Uterus (tissue), 4 donors: ENCODE measurements at places on chromosomes 2 and 18. TPM values are rescaled to one million over a fixed set of nuclear protein-coding genes. Genes with fewer than 3 reads are reported as not detected.

DNA sequence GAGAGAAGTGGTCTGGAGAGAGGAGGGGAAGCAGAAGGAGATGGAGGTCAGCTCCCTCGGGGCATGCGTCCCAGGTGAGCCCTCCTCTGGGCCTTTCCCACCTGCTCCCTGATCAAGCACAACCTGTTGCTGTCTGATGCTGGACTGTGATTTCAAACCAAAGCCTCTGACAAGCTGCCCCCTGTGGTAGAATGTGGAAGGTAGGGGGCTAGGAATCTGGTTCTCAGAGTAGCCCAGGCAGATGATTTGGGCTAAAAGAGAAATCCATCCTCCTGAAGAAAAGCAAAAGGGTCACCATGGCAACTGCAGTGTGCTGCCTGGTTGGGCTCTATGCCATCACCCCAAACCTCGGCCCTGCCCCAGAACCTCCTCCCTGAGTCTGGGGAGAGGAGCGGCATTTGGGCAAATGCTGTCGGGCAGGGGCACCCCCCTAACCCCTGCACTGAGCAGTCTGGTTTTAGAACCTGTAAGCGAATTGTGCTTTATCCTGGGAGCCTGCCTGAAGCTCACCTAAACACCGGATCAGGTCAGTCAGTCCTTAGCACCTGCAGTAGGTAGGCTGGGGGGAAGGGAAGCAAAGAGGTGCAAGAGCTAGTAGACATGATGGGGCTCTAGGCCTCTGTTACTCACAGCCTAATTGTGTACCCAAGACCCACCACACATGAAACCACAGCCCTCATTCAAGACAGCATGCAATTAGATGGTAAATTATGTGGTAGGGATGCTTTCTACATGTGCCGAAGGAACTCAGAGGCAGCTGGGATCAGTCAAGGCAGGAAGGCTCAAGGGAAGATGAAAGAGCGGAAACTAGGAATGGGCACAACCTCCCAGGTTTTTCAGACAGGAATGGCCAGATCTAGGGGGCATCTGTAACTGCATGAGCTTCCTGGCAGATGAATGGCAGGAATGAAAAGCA is 83.5 kb downstream of the DNMT3A start:
- DNase-seq, result no peak

DNA sequence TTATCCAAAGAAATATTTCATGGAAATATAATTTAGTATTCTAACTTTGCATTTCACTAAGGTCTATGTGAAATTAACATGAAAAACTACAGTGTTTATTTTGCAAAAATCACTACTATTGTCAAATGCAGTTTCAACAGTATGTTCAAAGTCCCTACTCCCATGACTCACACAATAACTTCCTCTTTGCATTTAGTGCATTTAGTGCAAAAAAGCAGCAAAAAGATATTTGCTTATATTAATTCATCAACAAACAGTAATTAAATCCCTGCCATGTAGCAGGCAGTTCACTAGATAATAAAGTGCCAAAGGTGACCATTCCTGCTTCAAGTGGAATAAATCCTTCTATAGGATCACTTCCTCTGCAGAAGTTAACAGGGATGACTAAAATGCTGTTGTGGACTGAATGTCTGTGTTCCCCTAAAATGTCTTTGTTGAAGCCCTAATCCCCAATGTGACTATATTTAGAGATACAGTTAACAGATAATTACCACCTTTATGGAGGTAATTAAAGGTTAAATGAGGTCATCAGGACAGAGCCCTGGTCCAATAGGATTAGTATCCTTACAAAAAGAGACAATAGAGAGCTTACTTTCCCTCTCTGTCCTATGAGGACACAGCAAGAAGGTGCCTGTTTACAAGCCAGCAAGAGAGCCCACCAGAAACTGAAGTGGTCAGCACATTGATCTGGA is 61.7 kb downstream of the STK39 start:
- no peak for DNase-seq

- no peak for DNase-seq
Measured at GRCh38 chr2:230696670-230697069, 16.0 kb upstream of the CAB39 start.

DNA sequence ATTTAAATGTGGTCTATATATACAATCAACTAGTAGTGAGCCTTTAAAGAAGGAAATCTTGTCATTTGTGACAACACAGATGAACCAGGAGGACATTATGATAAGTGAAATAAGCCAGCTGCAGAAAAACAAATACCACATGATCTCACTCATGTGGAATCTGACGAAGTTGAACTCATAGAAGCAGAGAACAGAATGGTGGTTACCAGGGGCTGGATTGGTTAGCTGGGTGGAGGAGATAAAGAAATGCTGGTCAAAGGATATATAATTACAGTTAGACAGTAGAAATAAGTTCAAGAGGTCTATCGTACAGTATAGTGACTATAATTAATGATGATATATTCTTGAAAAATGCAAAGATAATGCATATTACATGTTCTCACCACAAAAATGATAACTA is 267.9 kb downstream of the FBXO15 start:
- DNase-seq, result no peak

DNA sequence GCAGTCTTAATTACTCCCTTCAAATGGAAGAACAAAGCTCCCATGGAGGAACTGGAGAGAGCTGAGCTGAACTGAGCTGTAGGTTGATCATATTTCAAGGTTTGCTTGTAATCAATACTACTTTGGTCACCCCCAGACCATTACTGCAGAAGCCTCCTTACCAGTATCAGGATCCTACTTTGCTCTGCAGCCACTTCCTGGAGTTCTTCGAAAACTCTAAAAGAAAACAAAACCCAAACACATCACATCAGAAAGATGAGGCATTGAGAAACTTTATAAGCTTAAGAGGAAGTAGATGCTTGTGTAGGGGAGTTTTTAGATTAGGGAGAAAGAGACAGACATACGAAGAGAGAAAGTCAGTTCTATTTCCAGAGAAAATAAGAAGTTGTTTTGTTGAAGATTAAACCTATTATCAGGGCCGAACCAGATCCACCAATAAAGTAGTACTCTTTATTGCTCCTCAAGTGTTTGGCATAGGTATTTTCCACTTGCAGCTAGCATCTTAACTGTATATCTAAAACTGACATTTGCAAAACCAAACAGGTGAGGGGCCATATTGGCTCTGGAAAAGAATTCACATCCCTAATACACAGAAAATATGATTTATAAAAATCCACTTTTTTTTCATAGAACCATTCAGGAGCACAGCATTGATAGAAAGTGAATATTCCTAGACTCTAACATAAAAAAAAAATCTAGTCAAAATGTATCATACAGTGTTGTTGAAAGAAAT is 166.9 kb upstream of the KLF7 start:
- DNase-seq, result no peak

DNA sequence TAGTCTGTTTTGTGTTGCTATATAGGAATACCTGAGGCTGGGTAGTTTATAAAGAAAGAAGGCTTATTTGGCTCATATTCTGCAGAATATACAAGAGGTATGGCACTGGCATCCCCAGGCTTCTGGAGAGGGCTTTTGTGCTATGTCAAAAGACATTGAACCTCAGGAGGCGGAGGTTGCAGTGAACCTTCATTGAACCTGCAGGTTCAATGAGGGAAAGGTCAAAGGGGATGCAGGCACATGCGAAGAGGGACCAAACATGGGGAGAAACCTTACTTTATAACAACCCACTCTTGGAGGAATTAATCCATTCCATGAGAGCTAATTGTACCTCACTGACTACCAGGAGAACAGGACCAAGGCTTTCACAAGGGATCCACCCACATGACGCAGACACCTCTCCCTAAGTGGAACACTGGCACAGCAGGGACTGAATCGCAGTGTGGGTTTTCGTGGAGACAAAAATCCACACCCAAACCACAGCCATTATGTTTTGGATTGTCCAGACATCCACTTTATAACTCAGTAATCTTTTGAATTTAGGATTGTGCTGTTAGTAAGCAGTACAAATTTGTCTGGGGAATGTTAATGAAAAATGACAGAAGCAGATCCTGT is 4.1 kb upstream of the SERPINB8 start:
- no peak for DNase-seq

GRCh38 chr2:237895544-237896506 is 36.4 kb downstream of the RAMP1 start:
- DNase-seq, result peak; percentile 70

- DNase-seq, result no peak
Measured at GRCh38 chr2:43070030-43070429, 156.4 kb downstream of the ZFP36L2 start.

GRCh38 chr2:235577404-235578330 is 83.8 kb downstream of the AGAP1 start:
- no peak for DNase-seq

- DNase-seq, result no peak
Measured at GRCh38 chr2:190533175-190533967, 1.2 kb downstream of the NEMP2 start.

DNA sequence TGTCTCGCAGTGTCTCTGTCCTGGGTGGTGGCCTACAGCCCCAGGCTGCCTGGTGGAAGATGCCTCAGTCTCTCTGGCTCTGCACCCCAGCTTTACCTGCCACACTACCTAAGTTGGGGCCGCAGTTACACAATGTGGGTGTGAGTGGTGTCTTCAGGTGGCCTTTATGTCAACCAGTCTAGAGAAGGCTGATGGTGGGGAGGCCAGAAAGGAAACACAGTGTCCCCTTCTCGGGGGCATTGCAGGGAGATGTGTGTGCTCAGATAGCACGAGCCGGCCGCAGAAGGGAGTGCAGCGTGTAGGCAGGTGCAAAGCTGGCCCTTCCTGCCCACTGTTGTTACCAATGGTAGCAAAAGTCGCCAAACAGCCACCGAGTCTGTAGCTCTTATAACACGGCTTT is 216.1 kb downstream of the SH3RF3 start:
- DNase-seq, result no peak

- DNase-seq, result no peak
Measured at GRCh38 chr2:177778472-177778871, 294.1 kb downstream of the PDE11A start.

DNA sequence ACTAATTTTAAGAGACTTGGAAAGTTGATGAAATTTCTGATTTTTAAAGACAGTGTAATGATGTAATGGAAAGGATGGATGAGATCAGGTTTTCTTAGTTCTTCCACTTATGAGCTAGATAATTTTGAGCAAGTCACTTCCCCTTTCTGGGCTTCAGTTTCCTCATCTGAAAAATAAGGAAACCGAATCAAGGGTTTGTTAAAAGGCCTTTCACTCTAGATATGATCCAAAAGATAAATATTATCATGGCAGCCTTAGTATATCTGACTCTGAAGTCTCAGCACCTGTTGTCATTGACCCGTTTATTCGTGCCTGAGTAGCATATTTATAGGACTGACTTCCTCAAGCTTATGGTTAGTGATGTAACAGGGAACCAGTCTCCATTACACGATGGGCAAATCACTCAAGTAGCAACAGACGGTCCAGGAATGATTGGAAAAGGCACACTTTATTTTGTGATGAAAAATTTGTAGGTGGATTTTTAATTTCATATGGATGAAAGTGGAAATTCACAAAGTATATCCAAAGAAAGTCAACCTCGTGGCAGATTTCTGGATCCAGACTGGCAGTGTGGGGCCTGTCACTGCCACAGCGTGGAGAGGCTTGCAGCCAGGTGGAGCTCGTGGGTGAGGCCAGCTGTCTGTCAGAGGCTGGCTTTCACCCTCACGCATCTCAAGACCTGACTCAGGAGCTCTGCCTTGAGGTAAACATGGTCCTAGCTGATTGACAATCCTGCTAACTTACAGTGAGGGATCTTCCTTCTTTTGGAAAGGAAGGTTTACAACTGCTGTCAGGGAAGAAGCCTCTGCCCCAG is 137.9 kb upstream of the CXCR4 start:
- no peak for DNase-seq

DNA sequence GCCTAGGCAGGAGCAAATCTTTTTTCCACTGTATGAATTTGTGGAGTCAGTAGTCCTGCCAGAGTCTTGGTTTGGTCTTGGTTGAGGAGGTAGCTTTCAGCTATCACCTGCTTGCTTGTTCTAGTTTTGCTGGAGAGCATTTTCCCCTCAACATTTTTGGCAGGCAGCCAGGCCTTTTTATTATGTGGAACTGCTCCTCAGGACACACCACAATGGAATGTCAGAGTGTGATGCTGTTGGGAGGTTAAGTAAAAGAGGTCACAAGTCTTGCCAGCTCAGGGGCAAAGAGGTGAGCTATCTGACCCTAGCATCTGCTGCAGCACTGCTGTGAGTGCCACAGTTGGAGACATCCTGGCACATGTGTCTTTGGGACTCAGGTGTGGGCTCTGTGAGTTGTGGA is 258.0 kb downstream of the CNTNAP5 start:
- no peak for DNase-seq

DNA sequence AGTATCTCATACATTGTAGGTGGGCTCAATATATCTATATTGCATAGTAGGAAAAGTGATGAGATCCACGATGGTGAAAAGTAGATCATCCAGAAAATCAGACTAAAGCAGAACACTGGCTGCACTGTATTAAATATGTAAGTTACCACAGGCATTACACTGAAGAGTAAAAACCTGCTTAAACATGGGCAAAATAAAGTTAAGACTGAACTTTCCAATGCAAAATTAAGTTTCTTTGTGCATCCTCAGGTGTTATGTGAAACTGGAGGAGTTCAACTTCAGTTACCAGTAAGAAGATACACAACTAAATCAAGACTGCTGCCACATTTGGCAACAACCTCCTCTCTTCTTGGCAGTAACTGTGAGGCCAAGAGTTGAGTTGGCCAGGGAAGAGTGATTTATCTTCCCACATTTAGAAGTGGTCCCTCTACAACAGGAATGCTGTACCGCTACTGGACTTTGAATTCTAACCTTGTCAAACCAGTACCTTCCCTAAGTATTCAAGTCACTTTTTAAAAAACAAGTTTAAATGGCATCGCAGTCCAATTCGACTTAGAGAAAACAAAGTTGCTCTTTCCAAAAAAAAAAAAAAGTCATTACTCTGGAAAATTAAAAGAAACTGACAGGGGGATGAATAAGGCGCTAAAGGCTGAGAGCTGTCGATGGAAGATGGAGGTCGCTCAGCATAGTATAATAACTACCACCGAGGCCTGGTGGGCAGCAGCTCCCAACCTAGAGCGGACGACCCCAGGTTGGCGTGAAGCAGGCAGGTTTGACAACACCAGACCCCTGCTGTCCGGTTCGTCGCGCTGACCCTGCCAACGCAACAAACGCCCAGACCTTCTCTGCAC is 1.1 kb downstream of the MAP4K3 start:
- peak; percentile 29 for DNase-seq

The L3MBTL4 gene
- total RNA-seq, result 5.6 TPM

The UCN gene
- total RNA-seq, result 2.3 TPM

The STRN gene
- total RNA-seq, result 29.0 TPM

The KANSL1L gene
- total RNA-seq, result 50.3 TPM

The TNFRSF11A gene
- 7.4 TPM for total RNA-seq

The NEU2 gene
- total RNA-seq, result not detected

The FTCDNL1 gene
- 5.8 TPM for total RNA-seq

The UGT1A1 gene
- total RNA-seq, result not detected

The SIX3 gene
- total RNA-seq, result not detected

The TMEM247 gene
- total RNA-seq, result not detected

The LMAN1 gene
- 30.2 TPM for total RNA-seq

The PDE11A gene
- total RNA-seq, result 2.1 TPM

The DLGAP1 gene
- total RNA-seq, result 1.5 TPM

The CNGA3 gene
- total RNA-seq, result not detected
